HTR-8/SVneo (cell line): ENCODE measurements at places on chromosomes 4 and X.

- DNase-seq = no peak
Measured at GRCh38 chr4:174713821-174714220, 115.2 kb downstream of the GLRA3 start.

DNA sequence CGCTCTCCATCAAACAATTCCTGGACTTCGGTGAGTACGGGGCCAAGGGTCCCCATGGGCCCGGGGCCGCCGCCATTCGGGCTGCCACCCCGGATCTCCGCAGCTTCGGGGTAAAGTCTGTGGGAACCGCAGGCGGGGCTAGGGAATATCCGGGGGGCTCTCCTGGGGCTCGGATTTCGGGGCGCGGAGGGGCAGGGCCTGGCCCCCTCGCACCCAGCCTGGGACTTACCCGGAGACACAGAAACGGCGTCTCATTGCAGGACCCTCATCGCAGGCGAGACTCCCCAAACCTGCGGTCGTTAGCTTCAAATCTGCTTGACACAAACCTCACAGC is 413 bp downstream of the PDK3 start:
- DNase-seq = no peak

DNA sequence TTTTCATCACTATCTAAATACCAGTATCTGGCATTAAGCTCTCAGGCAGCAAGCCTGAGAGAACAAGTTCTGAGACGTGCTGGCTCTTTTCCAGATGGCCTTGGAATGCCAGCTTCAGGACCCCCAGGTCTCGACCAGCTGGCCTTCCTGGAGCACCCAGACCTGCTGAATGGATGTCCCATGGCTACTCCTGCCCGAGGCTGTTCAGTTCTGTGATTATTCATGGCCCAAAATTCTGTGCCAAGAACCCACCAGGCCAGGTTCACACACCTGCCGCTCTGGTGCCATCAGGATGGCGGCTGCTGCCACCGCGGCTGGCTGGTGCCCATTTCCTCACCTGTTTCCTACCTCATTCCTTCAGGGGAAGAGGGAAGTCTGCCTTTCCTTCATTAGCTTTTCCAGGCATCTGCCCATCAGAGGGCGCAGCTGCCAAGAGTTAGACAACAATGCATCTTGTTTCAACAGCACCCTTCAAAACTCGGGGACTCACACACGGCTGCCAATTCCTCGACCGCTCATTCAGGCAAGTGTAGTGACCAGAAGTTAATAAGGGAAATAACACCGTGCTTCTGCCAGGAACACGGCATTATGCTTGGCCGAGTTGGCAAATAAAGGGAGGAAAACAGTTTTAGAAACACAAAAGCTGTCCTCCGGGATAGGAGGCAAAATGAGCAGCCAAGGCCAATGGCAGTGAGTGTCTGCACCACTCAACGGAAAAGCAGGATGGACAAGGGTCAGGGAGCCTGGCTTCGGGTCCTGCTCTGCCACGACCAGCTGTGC is 173.8 kb downstream of the NSUN7 start:
- no peak for DNase-seq

- DNase-seq = no peak
Measured at GRCh38 chrX:41602816-41603345, 85.9 kb upstream of the GPR34 start.

DNA sequence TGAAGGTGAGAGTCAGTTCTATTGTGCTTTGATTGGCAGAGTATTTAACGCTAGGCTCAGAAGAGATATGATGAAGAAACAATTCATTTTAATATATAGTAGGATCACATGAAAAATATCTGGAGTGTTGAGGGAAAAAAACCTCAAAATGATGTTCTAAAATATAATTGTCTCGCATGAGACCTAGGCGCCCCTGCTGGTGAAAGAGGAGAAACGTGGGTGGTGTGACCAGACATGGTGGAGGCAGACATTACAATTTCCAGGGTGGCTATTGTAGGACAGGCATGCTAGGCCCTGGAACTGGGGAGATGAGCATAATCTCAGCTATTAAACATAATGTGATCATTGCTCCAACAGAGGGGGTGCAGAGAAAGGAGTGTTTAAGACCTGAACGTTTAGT is 210.0 kb downstream of the HS3ST1 start:
- no peak for DNase-seq

- DNase-seq = no peak
Measured at GRCh38 chr4:2827874-2828751, 15.5 kb upstream of the ADD1 start.

DNA sequence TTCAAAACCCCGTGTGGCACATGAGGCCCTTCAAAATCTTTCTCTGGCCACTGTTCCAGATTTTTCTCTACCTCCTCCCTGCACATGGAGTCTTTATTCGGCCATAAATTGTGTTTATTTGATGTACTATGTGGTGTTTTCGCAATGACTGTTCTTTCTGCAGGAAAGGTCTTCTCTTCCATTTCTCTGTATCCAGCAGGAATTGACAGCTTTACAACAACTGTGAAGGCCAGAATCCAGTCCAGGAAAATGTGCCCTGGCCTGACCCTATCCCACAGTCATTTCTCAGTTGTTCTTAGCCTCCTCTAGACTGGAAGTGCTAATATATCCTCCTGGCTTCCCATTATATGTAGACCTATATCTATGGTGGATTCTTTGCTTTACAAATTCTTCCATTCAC is 191.4 kb downstream of the COL25A1 start:
- DNase-seq = no peak

DNA sequence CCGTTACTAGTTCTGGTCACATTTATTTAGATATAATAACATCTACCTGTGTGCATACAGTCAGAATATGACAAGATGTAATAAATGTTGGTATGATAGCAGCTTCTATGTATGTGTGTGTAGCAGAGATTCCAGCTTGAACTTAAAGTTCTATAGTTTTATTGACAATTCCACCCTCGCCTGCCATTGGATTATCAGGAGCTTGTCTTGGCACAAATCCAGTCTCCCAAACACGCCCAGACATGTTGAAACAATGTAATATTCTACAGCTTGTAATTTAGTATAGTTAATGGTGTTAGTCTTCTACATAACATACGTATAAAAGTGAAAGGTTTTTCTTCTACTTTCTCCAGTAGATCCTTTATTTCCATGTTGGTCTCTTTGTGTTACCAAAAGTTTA is 44.4 kb downstream of the BBS12 start:
- DNase-seq = no peak

DNA sequence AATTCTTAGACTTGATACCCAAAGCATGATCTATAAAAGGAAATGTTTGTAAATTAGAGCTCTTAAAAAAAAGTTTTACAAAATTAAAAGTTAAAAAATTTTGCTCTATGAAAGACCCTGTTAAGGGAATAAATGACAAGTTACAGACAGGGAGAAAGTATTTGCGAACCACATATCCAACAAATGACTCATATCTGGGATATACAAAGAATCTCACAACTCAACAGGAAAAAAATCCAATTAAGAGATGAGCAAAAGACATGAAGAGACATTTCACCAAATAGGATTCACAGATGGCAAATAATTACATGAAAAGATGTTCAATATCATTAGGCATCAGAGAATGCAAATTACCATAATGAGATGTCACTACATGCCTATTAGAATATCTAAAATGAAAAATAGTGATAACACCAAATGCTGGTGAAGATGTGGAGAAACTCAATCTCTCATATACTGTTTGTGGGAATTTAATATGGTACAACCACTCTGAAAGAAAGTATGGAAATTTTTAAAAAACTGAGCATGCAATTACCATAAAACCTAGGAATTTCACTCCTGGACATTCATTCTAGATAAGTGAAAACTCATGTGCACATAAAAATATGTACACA is 100.8 kb upstream of the EOLA2 start:
- no peak for DNase-seq

DNA sequence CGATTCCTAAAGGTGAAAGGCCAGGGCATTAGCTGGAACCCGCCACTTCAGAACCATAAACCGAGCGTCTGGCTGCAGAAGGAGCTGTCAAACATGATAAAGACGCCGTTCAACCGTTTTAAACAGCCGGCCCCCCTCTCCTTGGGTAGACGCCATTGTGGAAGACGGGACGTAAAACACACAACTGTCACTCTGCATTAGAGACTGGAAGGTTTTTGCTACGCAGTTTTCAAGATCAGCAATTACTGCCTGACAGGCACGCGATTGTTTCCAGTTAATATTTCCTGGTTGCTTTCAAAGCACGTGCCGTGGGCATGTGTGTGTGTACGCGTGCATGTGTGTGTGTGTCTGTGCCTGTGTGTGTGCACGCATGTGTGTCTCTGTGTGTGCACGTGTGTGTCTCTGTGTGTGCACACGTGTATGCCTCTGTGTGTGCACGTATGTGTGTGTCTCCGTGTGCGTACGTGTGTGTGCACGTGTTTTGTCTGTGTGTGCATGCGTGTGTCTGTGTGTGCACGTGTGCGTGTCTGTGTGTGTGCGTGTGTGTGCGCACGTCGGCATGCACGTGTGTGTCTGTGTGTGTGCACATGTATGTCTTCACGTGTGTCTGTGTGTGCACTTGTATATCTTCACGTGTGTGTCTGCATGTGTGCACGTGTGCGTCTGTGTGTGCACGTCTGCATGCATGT is 48.8 kb downstream of the SHOX start:
- DNase-seq = no peak

DNA sequence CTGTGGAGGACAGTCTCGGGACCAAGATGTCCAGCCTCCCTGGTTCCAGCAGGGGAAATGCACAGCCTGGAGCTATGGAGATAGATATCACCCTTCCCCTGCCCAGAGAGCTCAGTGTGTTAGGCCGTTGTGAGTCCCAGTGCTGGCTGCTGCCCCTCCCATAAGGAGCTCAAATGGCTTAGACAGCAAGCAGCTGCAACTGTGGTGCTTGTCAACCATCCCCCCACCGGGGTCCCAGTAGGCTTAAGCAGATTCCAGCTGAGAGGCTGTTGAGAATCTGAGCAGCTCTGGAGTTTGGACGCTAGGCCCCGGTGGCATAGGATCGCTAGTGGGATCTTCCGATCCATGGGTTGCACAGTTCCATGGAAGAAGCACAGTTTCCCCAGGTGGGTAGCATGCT is 181.8 kb upstream of the POF1B start:
- DNase-seq = no peak

GRCh38 chr4:17497890-17498523 is 13.9 kb downstream of the QDPR start:
- no peak for DNase-seq

GRCh38 chrX:54930291-54931049 is 9.8 kb downstream of the TRO start:
- no peak for DNase-seq

DNA sequence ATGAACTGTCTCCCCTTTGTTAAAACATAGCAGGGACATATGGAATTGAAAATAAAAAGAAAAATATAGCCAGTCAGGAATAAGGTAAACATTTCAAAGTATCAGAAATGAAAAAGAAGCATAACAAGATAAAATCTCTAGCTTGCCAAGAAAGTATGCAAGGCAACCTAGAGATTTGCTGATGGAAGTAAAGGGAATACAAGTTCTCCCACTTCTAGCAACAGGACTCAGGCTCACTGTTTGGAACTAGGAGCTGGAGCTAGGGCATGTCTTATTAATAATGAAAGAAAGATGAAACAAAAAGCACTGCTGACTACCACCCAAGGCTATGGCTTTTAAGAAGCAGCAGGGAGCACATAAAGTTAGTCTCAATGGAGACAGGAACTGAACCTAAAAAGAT is 18.2 kb downstream of the ANKRD50 start:
- DNase-seq = no peak

DNA sequence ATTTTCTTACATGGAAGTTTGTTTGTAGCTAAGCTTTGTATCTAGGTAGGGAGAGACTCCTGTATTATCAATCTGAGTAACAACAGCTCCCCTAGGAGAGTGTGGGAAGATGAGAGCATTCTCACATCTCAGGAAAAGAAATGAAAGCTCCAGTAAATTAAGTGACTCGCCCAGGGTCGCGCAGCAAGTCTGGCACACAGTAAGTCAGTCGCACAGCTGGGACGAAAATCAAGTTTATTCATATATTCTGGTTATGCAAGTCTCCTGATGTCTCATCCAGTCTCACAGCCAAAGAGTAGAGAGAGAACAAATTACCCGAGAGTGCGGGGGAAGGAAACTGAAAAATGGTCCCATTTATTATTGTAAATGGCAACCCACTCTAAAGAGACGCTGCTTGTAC is 216.1 kb downstream of the STK32B start:
- no peak for DNase-seq

- DNase-seq = no peak
Measured at GRCh38 chr4:76857074-76857409, 40.9 kb downstream of the SOWAHB start.

- DNase-seq = no peak
Measured at GRCh38 chr4:79964020-79964399, 109.0 kb downstream of the ANTXR2 start.

GRCh38 chrX:143304025-143304424 is 213.2 kb downstream of the SPANXN3 start:
- DNase-seq = no peak

- no peak for DNase-seq
Measured at GRCh38 chr4:188552741-188553275, 413.6 kb downstream of the TRIML1 start.

DNA sequence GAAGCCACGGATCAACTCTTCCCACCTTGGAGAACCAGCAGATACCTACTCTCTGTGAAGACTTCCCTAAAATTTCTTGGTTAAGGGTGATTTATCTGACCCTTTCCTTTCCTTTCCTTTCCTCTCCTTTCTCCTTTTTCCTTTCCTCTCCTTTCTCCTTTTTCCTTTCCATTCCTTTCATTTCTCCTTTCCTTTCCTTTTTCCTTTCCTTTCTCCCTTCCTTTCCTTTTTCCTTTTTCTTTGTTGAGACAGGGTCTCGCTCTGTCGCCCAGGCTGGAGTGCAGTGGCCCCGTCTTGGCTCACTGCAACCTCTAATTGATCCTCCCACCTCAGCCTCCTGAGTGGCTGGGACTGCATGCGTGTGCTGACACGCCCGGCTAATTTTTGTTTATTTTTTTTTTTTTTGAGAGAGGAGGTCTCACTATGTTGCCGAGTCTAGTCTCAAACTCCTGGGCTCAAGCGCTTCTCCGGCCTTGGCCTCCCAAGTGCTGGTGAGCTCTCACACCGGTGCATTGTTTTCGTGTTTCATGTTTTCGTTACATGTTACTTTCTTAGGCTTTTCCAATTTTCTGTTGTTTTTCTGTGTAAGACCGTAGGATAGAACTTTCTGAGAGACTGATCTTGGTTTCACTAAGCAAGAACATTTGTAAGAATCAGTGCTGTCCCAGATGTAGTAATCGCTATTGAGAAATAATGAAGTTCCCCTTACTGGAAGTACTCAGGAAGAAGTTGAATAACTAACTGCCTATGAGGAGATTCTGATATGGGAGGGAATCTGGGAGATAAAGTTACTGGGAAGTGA is 2.0 kb downstream of the TMEM165 start:
- DNase-seq = no peak

DNA sequence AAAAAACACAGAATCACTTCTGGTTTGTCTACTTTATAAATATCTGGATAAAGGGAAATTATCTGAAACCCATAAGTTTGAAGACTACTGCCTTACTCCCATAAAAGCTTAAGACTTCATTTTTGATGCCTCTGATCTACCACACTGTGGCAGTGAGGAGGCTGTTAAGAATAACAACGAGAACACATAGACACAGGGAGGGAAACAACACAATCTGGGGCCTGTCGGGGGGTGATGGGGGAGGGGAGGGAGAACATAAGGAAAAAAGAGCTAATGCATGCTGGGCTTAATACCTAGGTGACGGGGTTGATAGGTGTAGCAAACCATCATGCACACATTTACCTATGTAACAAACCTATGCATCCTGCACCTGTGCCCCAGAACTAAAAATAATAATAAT is 573.7 kb downstream of the GBA3 start:
- no peak for DNase-seq

- no peak for DNase-seq
Measured at GRCh38 chr4:732911-733630, 27.4 kb downstream of the PCGF3 start.
